Thoracic aorta (tissue), 2 donors: ENCODE measurements at places on chromosomes 12 and 14. TPM values are rescaled to one million over a fixed set of nuclear protein-coding genes. Genes with fewer than 3 reads are reported as not detected.

DNA sequence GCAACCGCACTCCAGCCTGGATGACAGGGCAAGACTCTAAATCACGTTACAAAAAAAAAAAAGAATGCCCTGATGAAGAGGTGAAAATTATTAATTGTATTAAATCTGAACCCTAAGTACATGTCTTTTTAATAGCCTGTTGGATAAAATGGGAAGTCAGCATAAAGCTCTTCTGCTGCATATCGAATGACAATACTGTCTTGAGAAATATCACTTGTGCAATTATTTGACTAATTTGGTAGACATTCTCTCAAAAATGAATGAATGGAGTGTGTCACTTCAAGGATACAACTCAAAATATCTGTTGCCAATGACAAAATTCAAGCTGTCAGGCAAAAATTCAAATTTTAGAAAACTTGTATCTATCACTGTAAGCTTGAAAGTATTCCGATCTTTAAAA, 38.9 kb downstream of the DNAI7 start:
- no peak for DNase-seq
- no peaks in the 10 kb centered on the region for H3K27me3 ChIP-seq
- H3K4me1 ChIP-seq: peaks cover 12% of the 10 kb centered on the region
- no peaks in the 10 kb centered on the region for H3K36me3 ChIP-seq
- H3K4me3 ChIP-seq: no peak overlapping the region

GRCh38 chr14:35305633-35306032, 13.5 kb downstream of the PSMA6 start:
- DNase-seq: no peak
- no peaks in the 10 kb centered on the region for H3K27me3 ChIP-seq
- no peaks in the 10 kb centered on the region for H3K4me1 ChIP-seq
- H3K27ac ChIP-seq: no peak overlapping the region
- no peak overlapping the region for H3K4me3 ChIP-seq

GRCh38 chr12:47408171-47408871, 297.5 kb downstream of the RPAP3 start:
- H3K27me3 ChIP-seq: no peaks in the 10 kb centered on the region
- H3K27ac ChIP-seq: no peak overlapping the region
- H3K4me1 ChIP-seq: peaks cover 7% of the 10 kb centered on the region
- H3K4me3 ChIP-seq: no peak overlapping the region
- H3K36me3 ChIP-seq: no peaks in the 10 kb centered on the region
- DNase-seq: no peak

- no peak for DNase-seq
- peak overlapping the region; percentile 98 for H3K27ac ChIP-seq
- H3K27me3 ChIP-seq: no peaks in the 10 kb centered on the region
- peaks cover 45% of the 10 kb centered on the region for H3K4me1 ChIP-seq
- peak overlapping the region; percentile 78 for H3K4me3 ChIP-seq
These were observed 1.5 kb downstream of the IRF2BPL start for GRCh38 chr14:77026930-77027537.

DNA sequence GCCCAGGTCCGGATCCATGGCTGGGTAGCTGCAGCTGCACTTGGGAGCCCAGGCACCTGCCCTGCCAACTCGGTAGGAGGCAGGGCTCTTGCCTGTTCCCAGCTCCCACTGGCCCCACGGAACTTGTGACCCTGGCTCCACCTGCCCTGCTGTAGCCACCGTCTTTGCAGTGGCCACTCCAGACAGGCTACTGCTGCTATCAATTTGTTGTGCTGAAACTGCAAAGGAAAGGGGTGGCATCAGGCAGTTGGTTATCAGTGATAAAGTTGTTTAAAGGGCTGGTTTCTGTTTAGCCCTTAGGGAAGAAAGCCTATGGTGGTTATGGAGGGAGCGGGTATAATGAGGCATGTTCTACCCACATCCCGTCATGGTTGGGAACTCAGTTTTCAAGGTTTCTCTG, 32.1 kb upstream of the ARID2 start:
- no peaks in the 10 kb centered on the region for H3K36me3 ChIP-seq
- no peaks in the 10 kb centered on the region for H3K27me3 ChIP-seq
- no peak for DNase-seq
- H3K27ac ChIP-seq: no peak overlapping the region
- H3K4me1 ChIP-seq: no peaks in the 10 kb centered on the region

DNA sequence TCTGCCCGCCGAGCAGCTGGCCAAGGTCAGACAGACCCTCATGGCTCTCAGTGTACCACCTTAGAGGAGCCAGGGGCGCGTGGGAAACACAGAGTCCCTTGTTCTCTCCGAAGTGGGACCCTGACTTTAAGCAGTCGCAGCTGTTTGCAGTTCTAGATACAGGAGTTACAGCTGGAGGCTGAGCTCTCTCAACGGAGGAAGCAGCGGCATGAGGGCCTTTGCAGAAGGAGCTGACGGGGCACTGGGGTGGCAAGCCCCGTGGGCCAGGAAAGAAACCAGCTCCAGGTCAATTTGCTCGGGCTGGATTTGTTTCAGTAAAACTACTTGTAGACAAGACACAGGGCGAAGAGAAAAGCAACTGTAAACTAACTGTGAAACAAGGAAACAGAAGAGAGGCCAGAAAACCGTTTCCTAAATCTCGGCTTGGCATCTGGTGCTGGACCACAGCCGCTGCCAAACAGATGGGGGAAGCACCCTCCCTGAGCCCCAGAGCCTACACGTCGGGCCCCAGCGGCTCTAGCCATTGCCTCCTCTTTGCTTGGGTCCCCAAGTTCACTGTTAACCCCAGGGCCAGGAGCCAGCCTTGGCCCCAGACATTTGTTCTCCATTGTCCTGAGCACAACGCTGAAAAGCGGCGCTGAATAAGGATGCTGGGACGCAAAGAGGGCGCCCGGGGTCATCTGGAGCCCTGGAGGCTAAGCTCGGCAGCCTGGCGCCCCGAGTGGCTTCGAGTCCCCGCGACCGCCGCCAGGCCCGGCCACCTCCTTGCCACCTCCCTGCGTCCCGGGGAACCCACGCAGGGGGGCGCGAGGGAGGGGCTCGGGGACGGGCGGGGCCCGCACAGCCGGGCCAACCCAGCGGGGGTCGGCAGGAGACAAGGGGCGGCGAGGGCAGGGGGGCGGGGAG, 914 bp upstream of the PACS2 start:
- DNase-seq: no peak
- no peaks in the 10 kb centered on the region for H3K27me3 ChIP-seq
- peaks cover 22% of the 10 kb centered on the region for H3K4me1 ChIP-seq

Gene NT5DC3
- 62.4 TPM for total RNA-seq

Gene PAX9
- 0.21 TPM for total RNA-seq

GRCh38 chr12:1533602-1534304, 60.6 kb downstream of the FBXL14 start:
- no peaks in the 10 kb centered on the region for H3K36me3 ChIP-seq
- no peak overlapping the region for H3K27ac ChIP-seq
- peaks cover 11% of the 10 kb centered on the region for H3K27me3 ChIP-seq

Gene OR4K17
- total RNA-seq: not detected

DNA sequence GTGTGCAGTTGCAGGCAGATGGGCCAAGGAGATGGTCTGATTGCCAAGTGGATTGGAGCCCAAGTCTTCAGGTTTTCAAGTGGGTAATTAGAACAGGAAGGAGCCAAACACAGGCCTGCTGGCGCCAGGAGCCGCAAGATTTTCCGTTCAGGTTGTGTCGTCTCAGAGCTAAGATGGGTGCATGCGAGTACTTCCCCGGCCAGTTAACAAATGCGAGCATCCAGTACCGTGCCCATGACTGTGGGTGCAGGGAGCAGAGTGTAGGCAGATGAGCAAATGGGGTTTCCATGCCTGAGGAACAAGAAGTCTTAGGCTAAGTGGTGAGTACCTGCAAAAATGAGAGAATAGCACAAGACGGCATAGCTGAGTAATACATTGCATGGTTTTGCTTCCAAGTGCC, 90.5 kb downstream of the CHST11 start:
- H3K36me3 ChIP-seq: no peaks in the 10 kb centered on the region
- no peak overlapping the region for H3K27ac ChIP-seq
- no peak for DNase-seq
- H3K4me1 ChIP-seq: peaks cover 20% of the 10 kb centered on the region
- no peaks in the 10 kb centered on the region for H3K27me3 ChIP-seq

DNA sequence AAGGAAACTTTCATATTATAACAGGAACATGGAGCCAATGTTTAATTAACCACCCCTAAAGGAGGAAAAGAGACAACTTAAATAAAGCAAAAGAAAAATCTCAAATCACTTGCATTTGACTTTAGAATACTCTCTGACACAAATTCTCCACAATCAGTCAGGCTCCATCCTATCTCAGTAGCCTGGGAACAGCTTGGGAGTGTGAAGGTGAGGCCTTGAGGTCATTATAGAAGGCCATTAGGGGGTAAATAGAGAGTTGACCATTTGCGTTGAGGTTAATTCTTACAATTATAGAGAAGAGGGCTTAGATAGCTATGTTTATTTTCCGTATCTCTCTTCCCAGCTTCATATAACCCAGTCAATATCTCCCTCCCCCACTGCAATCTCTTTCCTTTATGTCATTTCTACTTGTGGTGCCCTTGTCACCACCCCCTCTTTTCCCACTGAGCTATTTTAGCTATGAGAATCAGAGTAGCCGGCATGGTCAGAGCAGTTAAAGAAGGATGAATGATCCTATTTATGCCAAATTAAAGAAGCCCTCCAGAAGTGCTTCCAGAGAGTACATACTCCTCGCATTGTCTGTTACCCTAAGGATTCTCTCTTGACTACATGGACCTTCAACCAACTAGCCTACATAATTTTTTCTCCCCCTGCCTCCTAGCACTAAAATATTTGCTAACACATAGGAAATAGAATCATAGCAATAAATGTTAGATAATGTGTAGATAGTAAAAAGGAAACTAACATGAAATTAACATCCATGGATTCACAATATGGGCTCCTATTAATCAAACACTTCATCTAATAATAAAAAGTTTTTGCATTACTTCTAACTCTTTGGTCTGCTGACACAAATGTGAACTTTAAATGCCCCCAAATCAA, 135.2 kb upstream of the KRR1 start:
- H3K4me1 ChIP-seq: peaks cover 2% of the 10 kb centered on the region
- H3K27ac ChIP-seq: no peak overlapping the region
- H3K4me3 ChIP-seq: no peak overlapping the region
- H3K27me3 ChIP-seq: no peaks in the 10 kb centered on the region
- no peaks in the 10 kb centered on the region for H3K36me3 ChIP-seq
- DNase-seq: no peak
